Stimulated activated CD4-positive, alpha-beta T cell treated with anti-CD3 and anti-CD28 coated beads, Interleukin-15, amount 100 ng/mL, for 48 hours (primary cell): ENCODE measurements at places on chromosomes 13 and 19.

GRCh38 chr19:54390942-54391577 is 24.2 kb upstream of the TTYH1 start:
- no peak for DNase-seq

- DNase-seq: no peak
These were observed 1.9 kb downstream of the CCNP start for GRCh38 chr19:40224342-40225150.

DNA sequence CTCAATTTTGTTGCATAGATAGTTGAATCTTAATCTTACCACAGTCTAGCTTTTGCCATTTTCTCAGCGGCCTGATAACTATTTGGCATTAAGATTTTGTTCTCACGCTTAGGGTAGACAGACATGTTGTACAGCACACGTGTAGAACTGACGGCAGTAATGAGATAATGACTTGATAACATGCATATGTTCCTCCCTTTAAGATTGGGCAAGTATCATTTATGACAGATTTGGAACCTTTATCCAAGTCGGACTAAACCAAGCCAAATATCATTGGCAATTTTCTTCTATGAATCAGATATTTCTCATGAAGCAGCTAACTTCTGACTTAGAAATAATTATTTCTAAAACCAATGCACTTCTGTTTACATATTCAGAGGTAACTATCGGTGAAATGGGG is 205.5 kb downstream of the NDFIP2 start:
- DNase-seq: no peak

DNA sequence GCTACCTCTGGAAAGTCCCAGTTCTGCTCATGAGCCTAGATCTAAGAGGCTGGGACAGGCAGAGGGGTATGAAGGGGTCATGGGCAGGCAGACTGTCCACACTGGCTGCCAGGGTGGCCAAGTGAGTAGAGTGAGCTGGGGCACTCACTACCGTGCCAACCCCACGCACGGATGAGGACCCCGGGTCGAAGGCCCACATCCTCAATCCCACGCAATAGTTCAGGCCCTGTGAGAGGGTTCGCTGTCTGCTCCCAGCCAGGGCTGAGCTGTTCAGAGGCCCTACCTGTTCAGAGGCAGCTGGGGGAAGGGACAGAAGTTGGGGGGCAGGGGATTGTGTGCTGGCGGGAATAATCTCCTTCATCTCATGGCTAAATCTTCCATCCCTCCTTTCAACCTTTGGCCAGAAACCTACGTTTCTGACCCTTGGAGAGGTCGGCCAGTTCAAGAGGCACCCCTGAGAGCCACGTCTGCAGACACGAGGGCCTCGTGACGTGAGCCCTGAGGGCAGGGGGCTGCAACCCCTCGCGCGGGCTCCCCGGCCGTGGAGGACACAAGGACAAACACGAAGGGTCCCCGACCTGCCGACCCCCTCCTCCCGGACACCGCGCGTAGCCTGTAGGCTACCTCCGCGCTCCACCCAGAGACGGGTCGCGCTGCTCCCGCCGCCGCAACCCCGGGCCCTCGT is 1.0 kb upstream of the RPS5 start:
- no peak for DNase-seq

DNA sequence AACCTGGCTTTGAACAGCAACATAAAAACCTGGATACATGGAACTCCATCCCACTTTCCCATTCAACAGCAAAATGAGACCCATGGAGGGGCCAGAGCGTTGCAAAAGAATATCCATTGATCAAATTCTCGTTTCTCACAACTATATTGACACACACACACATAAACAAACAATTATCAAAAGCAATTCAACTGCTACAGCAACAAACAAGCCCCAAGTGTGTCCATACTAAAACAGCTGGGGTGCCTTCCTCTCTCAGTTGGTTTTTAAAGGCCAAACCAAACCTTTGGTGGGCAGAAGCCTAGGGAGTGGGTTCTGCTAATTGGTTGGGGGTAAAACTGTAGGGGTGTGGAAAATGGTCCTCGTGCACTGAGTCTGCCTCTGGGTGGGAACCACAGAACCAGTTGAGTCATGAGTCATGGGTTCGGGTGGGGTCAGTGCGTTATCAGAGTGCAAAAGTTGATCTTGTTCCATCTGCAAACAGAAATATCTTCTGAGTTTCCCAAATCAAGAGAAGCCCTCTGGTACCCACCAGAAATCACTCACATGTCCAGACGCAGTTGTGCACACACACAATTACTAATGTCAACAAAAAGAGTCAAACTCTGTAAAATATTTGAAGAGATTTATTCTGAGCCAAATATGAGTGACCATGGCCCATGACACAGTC is 18.5 kb downstream of the GPR42 start:
- DNase-seq: no peak

DNA sequence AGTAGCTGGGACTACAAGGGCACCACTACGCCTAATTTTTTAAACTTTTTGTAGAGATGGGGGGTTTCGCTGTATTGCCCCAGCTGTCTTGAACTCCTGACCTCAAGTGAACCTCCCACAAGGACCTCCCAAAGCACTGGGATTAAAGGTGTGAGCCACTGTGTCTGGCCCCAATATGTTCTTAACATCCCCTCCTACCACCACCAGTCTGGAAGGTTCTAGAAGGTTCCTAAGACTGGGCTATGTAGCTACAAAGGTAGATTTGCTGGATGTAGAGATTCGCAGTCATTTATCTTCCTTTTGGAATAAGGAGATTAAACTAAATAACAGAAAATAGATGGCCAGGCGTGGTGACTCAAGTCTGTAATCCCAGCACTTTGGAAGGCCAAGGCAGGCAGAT is 5.3 kb downstream of the HSD17B14 start:
- DNase-seq: no peak

GRCh38 chr19:9144920-9145319 is 4.7 kb downstream of the ZNF317 start:
- no peak for DNase-seq

DNA sequence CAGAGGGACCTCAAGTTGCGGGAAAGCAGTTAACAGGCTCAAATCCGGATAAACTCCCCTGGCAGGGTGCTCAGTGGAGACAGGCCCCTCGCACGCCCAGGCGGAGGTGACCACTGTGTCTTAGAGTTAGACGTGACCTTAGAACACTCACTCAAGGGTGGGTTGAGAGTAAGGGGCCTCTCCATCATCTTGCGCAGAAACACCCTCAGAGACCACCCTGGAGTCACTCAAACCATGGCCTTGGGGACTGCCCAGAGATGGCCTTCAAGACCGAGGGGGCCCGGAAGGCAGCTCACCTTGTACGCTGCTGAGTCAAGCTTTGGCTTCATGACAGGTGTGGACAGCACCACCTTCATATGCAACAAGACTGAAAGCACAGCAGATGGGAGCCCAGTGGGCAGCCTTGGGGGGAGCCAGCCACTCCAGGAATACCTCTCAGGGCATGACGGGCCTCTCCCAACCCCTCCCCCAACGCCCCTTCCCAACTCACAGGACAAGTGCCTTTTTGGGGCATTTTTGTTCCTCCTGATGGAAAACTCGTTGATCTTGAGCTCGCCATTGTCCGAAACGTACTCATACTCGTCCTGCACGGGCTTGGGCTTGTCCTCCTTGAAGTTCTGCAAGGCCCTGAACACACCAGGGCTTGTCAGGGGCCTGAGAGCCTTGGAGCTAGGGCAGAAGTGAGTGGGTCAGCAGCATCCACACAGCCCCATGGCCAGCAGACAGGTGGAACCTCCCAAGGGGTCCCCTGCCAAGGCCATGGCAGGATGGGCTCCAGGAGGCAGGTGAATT is 229.2 kb downstream of the TUBA3C start:
- no peak for DNase-seq

GRCh38 chr13:43364210-43365038 is 341.0 kb downstream of the DNAJC15 start:
- no peak for DNase-seq

- DNase-seq: no peak
These were observed 22.5 kb downstream of the ELAVL3 start for GRCh38 chr19:11458236-11458900.

- DNase-seq: no peak
These were observed 65.6 kb upstream of the NPAS1 start for GRCh38 chr19:46953955-46954501.

- DNase-seq: no peak
These were observed 7.1 kb downstream of the ARHGAP45 start for GRCh38 chr19:1073956-1074517.

GRCh38 chr13:44280456-44280855 is 93.2 kb upstream of the SERP2 start:
- DNase-seq: no peak

GRCh38 chr13:113121183-113121927 is 1.2 kb upstream of the F10 start:
- DNase-seq: no peak

DNA sequence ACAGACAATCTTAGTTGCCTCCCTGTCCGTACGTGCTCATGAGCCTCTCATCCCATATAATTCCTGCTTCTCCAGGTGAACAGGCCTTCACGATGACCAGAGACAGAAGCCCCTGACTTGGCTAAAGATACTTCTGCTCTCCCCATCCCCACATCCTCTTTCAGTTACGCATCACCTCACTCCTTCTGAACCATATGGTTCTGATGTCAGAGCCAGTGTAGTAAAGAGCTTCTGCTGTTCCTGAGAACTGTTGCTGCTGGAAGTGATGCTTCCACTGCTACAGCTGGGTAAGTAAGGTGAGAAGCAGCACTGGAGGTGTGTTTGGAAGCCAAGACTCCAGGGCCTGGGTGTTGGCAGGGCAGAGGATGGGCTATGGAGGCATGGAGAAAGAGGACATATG is 12.9 kb downstream of the SIGLECL1 start:
- no peak for DNase-seq

DNA sequence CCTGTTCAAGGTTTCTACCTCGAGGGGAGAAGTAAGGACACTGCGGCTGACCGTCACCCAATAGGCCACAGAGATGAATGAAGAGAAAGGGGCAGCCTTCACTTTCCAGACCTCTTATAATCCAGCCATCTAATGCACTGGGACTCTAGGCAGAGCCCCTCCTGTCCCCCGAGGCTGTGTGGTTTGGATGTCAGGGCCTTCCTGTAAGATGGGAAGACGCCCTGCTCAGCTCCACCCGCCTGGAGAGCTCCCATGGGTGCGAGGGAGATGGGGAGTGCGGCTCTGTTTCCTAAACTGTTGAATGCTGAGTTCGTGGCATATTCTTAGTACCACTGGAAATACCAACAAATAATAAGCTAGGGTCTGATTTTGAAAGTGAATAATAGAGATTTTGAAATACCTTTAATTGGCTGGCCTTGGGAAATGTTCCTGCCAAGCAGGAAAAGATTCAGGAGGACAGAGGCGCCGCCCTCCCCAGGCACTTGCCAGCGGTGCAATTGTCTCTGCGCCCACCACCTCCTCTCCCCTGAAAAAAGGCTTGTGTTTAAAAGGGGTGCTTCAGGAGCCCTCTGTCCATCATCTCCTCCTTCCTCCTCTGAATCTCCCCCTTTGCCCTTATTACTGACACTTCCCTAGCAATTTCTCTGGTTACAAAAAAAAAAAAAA is 85.4 kb upstream of the GPR183 start:
- DNase-seq: no peak

- no peak for DNase-seq
These were observed 245.4 kb downstream of the SHISA2 start for GRCh38 chr13:25806264-25806974.

DNA sequence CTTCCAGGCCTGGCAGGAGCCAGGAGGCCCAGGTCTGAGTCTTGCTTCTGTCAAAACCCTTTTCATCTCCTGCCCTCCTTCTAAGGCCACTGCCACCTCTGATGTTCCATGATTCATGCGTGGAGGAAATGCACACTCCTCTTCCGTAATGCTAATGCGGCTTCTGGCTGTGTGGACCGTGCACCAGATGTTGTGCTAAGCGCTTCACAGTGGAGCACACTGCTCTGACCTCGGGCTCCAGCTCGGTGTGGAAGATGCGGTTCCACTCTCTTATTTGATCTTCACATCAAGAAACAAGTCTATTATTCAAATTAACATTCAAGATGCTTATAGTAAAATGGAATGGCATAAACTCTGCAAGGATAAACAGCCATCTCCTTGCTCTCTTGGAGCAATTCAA is 629.2 kb downstream of the UQCRFS1 start:
- DNase-seq: no peak

- DNase-seq: no peak
These were observed 64.9 kb upstream of the HTR2A start for GRCh38 chr13:46961719-46962118.

GRCh38 chr19:55091955-55092354 is 16.3 kb downstream of the EPS8L1 start:
- no peak for DNase-seq

GRCh38 chr19:11606484-11606883 is 9.2 kb downstream of the ZNF627 start:
- DNase-seq: no peak

GRCh38 chr19:49107625-49108459 is 6.3 kb upstream of the LIN7B start:
- no peak for DNase-seq

- no peak for DNase-seq
These were observed 4.8 kb upstream of the ATF5 start for GRCh38 chr19:49924004-49924880.

DNA sequence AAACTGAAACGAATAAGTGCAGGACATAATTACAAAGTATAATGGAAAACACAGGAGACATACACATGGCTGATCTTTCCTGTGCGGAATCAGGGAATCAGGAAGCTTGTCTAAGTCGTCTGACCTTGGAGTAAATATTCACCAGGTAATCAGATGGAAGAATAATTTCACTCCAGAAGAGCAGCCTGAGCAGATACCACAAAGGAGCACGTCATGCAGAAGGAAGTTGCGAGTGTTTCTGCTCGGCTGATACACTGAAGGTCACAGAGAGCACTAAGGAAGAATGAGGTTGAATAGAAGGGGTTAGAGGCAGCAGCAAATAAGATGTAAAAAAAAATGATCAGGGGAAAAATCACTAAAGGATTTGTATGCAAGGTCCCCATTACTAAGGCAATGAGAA is 122.3 kb upstream of the GPC6 start:
- DNase-seq: no peak

DNA sequence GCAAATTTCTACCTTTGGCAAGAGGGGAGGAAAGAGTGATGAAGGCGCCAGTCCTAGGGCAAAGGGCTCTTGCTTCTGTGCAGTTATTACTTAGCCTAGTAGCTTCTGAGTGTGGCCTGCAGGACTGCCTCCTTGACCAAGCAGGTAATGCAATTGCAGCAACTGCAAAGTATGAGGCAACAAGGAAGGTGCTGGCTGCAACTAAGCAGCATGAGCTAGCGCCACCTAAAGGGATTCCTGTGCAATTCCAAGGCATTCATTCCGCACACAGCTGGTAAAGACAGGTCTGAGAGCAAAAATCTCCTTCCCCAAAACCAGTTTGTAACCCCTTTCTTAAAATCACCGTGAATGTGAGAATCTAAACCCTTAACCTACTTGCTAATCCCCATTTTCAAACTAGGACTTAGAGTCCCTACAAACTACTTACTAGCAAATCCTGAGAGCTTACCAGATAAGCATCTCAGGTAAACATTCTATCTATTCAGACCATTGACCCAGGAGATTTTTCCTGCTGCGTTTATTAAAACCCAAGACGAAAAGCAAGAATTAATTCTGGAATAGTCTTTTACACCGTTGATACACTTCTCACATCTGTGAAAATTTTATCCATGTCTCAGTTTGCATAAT is 62.9 kb downstream of the DCT start:
- no peak for DNase-seq

- no peak for DNase-seq
These were observed 48.7 kb downstream of the LYL1 start for GRCh38 chr19:13053761-13054625.

GRCh38 chr19:604355-604754 is 14.7 kb downstream of the HCN2 start:
- peak; percentile 68 for DNase-seq

GRCh38 chr13:27194895-27195764 is 23.5 kb upstream of the USP12 start:
- DNase-seq: no peak
